GM04504 (cell line): ENCODE measurements at places on chromosomes 6 and 20.

- peak; percentile 92 for DNase-seq
Observed at GRCh38 chr6:121780325-121781321, 345.2 kb downstream of the GJA1 start.

DNA sequence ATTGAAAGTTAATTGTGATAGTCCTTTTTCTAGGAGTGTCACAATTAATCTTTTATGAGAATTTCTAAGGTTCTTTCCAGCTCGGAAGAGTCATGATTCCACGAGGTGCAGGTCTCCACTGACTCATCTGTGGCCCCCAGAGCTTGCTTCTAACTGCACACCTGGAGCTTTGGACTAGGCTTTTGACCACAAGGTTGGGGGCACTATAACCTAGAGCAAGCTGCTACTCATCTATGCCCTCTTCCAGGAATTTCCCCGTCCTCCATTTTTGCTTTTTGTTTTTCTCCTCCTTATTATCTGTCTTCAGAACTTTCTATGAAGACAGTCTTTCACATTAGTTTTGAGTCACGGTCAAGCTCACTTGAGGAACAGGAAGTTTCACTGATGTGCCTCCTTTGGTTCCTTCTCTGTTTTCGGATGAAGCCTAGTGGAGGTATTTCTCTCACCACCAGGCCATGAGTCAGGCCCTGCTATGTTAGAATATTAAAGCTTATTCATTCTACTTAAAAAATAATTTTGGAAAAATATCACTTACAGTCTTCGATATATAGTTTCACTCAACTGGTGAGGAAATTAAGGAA, 119.2 kb upstream of the INSM1 start:
- no peak for DNase-seq

- DNase-seq: no peak
Observed at GRCh38 chr6:97656236-97656635, 373.2 kb upstream of the MMS22L start.

DNA sequence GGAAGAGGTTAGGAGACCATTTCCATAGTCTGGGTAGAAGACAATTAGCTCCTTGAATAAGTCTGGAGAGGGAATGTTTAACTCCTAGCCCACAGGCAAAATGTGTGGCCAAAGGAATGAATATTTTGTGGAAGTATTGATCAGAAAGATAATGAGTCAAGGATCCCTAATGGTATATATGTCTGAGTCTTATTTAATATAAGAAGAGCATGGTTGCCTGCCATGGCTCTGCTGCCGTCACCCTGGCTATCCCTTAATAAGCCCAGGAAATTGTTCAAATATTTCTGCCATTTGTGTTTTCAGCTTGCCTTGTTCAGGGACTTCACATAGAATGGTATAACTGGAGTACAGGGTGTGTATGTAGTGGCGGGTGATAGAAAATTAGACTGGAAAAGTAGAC, 18.1 kb upstream of the CALHM6 start:
- no peak for DNase-seq

GRCh38 chr6:165684333-165684732, 21.3 kb upstream of the PDE10A start:
- DNase-seq: no peak

DNA sequence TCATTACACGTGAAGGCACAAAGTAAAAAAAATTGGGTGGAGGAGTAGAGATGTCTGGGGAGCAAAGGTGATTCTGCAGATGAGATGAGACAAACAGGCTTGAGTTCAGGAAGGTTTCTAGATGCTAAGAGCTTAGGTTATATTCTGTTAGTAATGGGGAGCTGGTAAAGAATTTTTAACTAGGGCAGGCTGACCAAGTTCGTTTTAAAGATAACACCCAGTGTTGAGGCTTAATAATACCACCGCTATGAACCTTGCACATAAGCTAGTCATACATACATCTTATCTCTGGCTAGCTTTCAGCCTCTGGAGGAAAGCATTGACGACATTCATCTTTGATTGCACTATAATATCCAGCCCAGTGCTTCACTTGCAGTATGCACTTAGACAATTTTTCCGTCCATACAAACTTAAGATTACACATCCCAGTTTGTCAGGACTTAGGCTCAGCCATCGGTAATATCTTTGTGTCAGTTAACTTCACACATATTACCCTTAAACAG, 12.1 kb downstream of the NHSL1 start:
- DNase-seq: no peak

DNA sequence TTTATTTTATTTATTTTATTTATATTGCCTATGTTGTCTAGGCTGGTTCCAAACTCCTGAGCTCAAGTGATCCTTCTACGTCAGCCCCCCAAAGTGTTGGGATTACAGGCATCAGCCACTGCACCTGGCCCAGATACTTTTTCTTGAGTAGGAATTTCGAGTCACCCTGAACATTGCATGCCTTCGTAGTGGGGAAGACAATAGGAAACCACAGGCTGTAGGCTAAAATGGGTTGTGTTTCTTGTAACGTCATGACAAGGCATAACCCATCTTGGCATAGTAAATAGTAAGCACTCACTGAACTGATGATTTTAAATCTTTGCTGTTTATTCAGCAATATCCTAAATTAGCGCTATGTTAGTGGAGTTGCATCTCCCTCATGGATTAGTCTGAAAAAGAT, 34.9 kb downstream of the PTPN1 start:
- DNase-seq: no peak

DNA sequence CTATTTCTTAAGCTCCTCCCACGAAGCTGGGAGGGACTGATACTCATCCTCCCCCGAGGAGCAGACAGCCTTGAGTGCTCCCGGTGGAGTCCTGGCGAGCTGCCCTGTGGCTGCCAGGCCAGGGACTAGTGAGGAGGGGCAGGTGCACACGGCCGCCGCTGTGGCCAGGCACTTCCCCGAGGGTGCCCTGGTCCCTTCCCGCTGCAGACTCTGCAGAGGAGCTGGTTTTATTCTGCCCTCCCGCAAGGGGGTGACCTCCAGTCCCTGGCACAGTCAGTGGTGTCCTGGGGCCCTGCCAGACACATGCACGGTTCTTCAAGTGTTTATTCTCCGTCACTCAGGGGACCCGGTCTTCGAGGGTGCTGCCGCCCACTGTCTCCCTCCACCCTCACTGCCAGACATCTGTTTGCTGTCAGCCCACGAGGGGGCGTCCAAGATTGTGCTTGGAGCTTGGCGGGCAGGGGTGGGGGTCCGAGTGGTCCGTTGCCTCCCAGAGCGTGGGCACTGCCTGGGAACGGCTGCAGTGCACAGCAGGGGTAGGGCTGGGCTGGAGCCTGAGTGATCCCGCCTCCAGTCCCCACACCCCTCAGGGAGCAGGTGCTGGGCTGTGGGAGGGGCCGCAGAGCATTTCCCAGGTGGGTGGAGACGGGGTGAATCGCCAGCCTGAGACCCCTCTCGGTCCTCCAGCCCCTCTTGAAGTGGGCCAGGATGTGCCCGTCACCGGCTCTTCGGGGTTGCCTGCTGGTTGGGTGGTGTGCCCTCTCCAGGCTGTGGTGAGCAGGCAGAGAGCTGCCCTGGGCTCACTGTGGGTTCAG, 3.1 kb upstream of the CABLES2 start:
- no peak for DNase-seq

GRCh38 chr6:31815025-31815838, at the start of the genes HSPA1A and HSPA1L:
TSS of gene HSPA1A (plus strand) at chr6:31815543. CDS start at chr6:31815757, 214 bp downstream.
TSS of gene HSPA1L (minus strand) at chr6:31815283. CDS start at chr6:31811972, 3,311 bp downstream.
- peak; percentile 95 for DNase-seq

- DNase-seq: no peak
Observed at GRCh38 chr6:136737871-136738691, 54.2 kb downstream of the MAP3K5 start.

GRCh38 chr20:21053002-21053762, 53.0 kb downstream of the LINC00237 start:
- no peak for DNase-seq

- no peak for DNase-seq
Observed at GRCh38 chr6:161947371-161947770, 673.5 kb upstream of the AGPAT4 start.

GRCh38 chr6:53930330-53930729, 135.5 kb downstream of the LRRC1 start:
- DNase-seq: no peak

- DNase-seq: no peak
Observed at GRCh38 chr6:98842342-98843180, 8.2 kb downstream of the POU3F2 start.

DNA sequence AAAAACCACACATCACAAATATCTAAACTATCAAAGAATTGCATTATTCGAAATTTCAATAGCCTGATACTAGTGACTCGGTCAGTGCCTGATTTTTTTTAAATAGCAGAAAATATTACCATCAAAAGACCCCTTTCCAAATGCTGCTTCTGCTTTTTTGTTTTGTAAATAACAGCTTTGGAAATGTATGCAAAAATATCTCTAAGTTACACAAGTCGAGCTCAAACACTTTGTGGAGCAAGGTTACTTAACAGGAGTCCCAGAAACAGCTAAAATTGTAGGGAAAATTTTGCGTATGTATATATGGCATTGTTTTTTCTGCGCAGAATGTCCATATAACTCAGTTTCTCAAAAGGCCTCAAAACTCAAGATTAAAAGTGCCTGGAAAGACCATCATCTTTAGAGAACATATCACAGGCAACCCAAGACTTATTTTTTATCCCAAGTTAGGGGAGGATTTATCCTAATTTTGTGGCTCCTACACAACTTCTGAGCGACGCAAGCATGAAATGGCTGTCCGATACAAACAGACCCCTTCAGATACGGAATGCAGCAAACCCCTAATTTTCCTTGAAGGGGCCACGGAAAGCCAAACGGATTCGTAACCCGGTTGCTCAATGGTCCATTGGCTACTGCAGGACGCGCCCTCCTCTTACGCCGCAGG, 1.3 kb downstream of the CEP85L start:
- no peak for DNase-seq

DNA sequence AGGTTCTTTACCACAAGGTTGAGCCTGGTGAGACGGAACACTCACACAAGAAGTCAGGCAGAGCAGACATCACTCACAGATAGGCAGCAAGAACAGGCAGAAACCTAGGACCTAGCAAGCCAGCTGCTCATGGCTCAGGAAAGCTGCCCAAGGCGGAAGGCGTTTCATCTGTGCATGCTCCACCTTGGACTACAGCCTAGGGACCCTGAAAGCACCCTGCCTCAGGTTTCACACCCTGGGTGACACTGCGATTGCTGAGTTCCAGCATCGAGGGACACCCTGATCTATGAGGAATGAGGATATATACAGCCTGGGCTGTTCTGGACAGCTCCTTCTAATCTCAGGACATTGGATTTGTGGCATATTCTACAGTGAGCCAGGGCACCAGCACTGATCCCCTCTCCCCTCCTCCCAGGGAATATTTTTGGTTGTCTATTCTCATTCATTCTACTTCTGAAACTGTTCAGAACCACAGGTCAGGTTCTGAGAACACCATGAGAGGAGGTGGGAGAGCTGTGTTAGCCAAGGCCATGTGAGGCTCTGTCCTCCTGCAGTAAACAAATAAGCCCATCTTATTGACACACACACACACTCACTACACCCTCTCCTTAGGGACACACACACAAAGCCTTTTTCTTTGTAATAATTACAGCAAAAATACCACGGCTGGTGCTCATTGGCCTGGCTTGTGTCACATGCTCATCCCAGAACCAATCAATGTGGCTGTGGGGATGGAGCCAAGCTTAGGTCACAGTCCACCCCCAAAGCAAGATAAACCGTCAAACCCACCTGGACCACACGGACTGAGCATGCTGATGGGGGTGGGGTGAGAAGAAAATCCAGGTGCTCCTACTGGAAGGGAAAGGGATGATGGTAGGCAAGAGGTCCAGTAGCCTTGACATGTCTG, 26.3 kb upstream of the PMEPA1 start:
- DNase-seq: no peak

DNA sequence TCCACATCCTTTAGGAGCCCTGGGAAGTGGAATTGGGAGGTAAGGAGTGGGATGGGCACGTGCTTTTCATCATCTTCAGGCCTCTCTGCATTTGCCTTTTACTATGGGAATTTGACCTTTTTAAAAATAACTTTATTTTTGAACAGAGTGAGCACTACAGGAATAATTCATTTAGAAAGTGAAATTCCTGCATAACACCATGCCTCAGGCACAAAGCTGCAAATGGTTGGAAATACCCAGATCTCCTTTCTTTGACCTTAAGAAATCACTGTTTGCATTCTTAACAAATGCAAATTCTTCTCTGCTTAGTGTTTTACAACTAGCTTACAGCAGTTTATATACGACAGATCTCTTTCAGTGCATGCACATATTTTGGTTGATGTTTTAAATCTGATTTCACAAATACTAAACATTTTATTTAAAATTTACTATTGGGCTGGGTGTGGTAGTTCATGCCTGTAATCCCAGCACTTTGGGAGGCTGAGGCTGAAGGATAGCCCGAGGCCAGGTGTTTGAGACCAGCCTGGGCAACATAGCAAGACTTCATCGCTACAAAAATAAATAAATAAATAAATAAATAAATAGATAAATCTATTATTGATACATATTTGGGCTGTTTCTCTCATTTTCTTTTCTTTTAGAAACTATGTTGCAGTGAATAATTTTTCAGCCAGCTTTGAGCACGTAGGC, 24.5 kb downstream of the CST8 start:
- DNase-seq: peak; percentile 19

DNA sequence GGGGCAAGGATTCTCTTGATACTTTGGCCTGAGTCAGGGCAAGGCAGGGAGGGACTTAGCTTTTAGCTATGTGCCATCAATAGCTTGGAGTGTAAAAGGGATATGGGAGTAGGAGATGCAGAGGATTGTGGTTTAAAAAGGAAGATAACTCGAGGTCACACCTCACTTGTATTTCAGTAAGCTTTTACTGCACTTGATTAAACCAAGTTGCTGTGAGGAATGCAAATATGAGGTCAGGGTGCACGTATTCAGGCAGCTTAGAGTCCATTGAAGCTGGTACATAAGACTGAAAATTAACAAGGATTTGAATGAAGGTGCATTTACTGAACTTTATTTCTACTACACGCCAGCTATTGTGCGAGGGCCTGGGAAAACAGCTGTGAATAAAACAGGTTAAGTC, 32.1 kb downstream of the DSTN start:
- no peak for DNase-seq

- DNase-seq: no peak
Observed at GRCh38 chr6:8905757-8906156, 470.4 kb upstream of the SLC35B3 start.

GRCh38 chr20:41573955-41574354, 44.2 kb downstream of the CHD6 start:
- DNase-seq: no peak

GRCh38 chr20:7695051-7695495, 245.2 kb downstream of the HAO1 start:
- peak; percentile 56 for DNase-seq

DNA sequence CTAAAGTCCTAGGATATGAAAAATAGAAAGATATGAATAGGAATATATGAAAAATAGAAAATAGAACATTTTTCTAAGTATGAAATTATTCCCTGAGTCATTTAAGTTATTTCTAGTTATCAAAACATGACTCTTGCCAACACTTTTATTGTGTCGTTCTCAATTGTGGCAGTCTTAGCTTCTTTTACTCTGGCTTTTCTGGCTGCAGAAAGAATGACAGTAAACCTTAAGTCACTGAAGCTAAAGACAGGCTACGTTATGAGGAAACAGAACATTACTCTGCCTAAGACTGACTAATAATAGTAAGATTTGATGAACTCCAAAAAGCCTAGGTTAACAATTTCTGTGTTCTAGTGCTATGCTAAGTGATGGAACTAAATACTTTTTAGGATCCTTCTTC, 74.6 kb downstream of the AIG1 start:
- DNase-seq: no peak

- no peak for DNase-seq
Observed at GRCh38 chr6:78607189-78607588, 260.2 kb upstream of the IRAK1BP1 start.
